Nephron progenitor cell (in vitro differentiated cells): ENCODE measurements at places on chromosomes 2 and 18.

DNA sequence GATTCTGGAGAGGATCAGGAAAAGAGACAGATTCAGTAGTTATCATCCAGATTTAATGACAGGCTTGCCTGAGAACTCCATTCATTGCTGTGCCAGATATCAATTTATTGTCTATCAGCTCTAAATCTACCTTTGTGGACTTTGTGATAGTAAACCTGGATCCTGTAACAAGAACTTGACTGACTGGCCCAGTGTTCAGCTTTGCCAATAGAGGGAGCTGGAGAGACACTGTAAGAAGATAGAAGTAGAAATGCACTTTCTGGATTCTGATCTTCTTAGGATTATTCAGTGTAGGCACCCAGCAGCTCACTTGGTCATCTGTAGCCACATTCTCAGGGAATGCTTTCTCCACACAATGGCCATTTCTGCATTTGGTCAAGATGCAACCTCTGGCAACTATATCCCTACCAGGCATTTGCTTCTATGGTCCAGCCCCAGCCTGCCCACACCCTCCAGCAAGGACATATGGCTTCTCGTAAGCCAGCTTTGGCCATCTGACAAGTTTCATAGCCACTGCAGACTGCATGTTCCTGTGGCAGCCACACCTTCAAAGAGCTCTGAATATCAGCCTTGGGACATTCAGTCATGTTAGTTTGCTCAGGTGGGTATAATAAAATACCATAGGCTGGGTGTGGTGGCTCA lies 6.1 kb upstream of the SERPINB8 start:
- no peak for DNase-seq

GRCh38 chr2:152127628-152128027 lies 28.8 kb upstream of the CACNB4 start:
- DNase-seq, result no peak

DNA sequence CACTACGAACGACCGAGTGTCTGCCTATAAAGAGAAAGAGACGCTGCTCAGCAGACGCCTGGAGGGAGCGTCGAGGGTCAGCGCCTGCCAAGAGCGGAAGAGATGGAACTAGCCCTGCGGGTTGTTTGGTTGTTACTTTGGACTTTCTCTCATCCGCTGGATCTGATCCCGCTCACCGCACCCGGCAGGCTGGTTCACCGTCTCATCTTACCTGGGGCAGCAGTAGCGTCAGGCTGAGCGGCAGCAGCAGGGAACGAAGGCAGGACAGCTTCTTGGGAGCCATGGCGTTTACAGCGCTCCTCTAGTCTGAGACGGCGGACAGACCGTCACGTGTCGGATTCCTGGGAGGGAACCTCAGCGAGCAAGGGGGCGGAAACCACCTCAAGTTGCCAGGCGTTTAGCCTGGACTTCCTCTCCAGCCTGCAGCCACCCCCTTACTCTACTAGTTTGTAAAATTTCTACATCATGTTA lies 1.9 kb downstream of the GLB1L start:
- DNase-seq, result peak; percentile 19

DNA sequence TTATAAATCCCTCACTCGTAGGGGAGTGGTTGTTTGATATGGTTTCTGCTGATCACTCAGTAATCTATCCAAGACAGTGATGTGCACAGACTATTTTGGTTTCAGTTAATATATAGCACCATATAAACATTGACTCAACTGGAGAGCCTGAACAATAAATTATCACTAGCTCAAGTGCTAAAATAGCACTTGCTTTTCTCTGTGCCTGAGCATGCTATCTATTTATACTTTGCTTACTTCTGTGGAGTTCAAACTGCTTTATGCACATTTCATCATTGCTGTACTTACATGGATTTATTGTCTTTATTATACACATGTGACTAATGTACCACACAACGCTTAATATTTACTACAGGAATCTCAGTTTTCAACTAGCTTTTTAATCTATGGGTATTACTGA lies 133.6 kb downstream of the BCL2 start:
- DNase-seq, result no peak

GRCh38 chr2:37625156-37625555 lies 46.3 kb downstream of the CDC42EP3 start:
- no peak for DNase-seq

DNA sequence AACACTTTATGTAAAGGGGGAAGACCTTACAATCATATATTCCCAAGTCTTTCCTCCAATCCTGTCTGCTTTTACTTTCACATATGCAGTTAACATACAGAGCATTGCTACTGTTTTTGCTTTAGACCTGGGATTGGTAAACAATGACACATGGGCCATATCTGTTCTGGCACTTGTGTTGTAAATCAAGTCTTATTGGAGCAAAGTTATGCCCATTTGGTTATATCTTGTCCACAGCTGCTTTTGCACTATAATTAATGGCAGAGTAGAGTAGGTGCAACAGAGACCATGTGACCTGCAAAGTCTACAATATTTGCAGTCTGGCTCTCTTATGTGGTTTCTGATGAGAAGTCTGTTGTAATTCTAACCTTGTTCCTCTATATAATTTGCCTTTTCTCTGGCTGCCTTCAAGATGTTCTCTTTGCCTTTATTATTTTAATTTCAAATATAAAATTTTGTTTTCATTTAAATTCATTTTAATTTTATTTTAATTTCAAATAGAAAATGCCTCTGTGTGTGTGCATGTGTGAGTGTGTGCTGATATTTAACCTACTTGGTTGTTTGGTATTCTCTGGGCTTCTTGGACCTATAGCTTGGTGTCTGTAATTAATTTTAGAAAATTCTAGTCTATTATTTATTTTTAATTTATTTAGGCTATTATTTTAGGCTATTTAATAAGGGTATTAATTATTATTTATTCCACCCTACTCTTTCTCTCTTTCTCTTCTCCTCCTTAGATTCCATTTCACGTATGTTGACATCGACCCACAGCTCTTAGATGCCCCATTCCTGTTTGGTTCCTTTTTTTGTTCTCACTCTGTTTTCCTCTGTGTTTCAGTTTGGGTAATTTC lies 16.8 kb upstream of the LPIN1 start:
- DNase-seq, result no peak

DNA sequence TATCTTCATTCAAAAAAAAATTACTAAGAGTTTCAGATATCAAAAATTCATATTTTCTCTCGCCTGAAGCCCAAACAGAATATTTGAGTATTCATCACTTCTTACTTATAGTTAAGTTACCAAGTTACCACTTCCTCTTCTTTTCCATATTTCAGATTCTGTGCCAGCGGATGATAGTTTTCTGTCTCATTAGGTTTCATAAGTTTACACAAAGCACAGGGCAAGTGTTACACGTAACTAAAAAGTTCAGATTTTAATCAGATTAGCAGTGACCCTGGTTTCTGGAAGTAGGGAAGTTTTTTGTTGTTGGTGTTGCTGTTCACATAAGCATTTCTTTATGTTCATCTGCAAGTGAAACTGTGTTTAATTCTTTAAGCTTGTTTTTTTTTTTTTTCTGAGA lies 10.2 kb downstream of the AFTPH start:
- no peak for DNase-seq

- DNase-seq, result no peak
These were observed 110.0 kb upstream of the KLF7 start for GRCh38 chr2:207275779-207276178.

- DNase-seq, result no peak
These were observed 48.7 kb upstream of the NBEAL1 start for GRCh38 chr2:202965810-202966460.

DNA sequence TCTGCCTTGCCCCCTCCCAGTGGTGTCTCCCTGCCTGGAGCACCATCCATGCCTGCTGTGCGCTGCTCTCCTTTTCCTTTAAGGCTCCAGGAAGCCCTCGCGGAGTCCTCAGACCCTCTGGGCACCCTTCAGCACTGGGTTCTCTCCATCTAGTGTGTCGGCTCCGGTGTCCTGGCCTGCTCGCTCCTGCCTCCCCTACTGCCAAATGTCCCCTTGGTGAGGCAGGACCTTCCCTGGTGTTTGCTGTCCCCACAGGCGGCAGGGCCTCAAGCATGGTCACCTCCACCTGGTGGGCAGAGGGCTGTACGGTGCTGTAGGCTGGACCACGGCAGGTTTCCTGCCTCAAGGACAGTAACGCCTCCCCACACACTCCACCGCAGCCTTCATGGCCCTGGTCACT lies 90.2 kb downstream of the DGKD start:
- no peak for DNase-seq

- DNase-seq, result peak; percentile 53
These were observed 168.2 kb downstream of the FAM210A start for GRCh38 chr18:13558124-13558523.

DNA sequence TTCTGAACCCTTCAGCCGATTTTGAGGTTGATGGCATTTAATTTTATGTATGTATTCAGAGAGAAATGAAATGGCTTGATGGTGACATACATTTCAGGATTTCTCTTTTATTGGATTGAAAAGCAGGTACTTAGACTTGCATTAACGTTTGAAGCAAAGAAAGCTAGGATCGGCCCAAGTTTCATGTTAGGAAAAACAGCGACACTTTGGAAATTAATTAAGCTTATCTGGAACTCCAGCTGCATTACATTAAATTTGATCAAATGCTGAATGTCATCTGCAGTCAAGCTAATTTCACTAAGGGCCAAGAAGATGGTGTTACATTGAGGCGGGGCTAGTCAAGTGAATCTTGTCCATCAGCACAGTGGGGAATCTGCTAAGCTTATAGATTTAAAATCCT lies 441.8 kb downstream of the IRS1 start:
- DNase-seq, result no peak

DNA sequence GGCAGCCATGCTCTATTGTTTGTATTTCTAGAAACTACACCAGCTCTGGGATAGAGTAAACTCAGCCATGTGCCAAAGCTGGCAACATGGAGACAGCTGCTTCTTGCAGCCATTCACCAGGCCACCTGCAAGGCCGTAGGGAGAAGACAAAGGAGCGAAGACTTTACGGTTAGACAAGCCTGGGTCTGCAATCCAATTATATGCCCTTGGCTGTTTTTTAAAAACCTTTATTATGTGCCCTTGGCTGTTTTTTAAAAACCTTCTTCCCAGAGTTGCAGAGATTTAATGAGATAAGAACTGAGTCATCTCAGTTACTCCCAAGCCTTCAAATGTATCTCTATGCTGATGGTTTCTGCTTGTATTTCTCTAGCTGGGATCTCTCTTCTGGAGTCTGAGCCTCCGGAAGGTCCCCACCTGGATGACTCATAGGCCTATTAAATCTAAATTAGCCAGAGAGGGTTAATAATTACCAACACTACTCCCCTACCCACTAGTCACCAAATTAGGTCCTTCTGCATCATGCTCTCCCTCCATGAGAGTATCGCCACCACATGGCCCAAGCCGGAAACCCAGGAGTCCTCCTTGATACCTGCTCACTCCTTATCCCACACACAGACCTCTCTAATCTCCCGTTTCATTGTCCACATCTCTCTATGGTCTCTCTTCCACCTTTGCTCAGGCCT lies 17.5 kb upstream of the DPP4 start:
- no peak for DNase-seq

DNA sequence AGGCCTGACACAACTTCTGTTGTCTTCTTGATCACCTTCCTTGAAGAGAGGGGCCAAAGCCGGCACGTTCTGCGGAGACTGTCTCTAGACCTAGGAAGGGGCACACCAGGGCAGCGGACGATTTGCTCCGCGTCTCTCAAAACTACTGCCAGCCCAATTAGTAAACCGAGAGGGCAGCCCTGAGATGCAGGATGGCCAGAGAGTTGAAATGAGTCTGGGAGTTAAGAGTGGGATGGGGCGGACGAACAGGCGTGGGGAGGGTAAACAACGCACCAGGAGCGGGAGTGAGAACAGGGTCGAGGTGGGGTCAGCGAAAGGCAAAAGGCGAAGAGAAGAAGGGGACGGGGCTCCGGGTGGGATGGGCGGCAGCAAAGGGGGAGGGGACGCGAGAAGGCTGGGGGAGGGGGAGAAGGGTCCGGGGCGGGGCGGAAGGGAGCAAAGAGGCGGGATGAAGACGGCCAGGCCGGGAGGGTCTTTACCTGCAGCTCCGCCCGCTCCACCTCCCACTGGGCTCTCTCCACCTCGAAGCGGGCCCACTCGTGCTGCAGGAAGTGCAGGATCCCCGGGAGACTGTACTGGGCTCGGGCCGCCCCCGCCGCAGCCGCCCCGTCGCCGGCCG lies 476 bp downstream of the STRN start:
- DNase-seq, result peak; percentile 75

- no peak for DNase-seq
These were observed 4.4 kb downstream of the GAL3ST2 start for GRCh38 chr2:241780939-241781569.

DNA sequence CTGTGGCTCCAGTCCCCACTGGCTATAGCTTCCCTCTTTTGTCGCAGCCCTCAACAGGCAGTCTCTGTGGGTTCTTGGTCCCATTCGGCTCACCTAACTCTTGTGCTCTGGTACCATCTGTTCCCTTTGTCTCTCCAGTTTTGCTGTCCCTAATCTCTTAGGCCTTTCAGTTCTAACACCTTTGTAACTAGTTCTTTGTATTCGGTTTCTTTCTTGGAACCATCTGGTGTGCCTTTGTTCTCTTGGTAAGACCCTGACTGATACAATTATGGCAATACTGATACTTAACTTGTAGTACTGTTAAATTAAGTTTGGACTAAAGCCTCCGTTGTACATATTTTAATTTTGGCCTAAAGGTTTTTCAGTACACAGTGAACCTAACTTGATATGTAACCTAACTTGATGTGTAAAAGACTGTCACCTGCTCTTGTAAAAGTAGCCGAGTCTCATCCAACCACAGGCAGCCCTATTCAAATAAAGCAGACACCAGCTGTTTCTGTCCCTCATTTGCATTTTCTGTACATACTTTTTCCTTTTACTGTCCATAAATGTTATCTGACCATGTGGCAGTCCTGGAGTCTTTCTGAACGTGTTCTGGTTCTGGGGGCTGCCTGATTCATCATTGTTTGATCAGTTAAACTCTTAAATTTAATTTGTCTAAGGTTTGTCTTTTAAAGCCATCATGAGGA lies 4.8 kb upstream of the MRPL44 start:
- DNase-seq, result no peak

DNA sequence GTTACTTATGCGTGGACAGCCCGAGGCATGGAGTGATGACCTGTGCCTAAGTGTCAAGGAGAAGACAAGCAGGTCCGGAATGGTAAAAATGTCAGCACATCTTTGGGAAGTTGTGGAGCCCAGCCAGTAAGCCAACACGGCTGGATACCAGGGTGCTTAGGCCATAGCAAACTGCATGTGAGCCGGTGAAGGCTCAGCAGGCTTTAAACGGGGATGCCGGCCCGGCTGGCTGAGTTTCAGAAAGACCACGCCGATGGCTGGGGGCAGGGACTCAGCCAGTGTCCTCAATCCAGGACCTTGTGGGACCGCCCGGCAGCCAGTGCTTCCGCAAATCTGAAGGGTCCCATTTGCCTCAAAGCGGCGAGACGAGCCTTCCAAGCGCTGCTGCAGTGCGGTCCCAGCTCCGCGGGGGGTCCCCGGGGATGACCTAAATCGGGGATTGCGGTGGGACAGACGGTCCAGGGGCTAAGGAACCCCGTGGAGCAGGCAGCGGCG lies 946 bp upstream of the AGAP1 start:
- DNase-seq, result peak; percentile 58

- DNase-seq, result no peak
These were observed 4.6 kb downstream of the DYSF start for GRCh38 chr2:71457923-71458322.

GRCh38 chr2:187774551-187775071 lies 220.4 kb upstream of the TFPI start:
- DNase-seq, result no peak

- peak; percentile 38 for DNase-seq
These were observed 53.2 kb downstream of the ITGA6 start for GRCh38 chr2:172480301-172481218.

GRCh38 chr2:11050565-11050964 lies 104.7 kb upstream of the SLC66A3 start:
- no peak for DNase-seq

- no peak for DNase-seq
These were observed 242.3 kb downstream of the ATAD2B start for GRCh38 chr2:23684395-23685176.
